Naive thymus-derived CD4-positive, alpha-beta T cell (primary cell): ENCODE measurements at places on chromosomes 6 and 20. TPM values are rescaled to one million over a fixed set of nuclear protein-coding genes. Genes with fewer than 3 reads are reported as not detected.

USP49 gene
- 0.44 TPM for polyA plus RNA-seq

SLC12A5 gene
- polyA plus RNA-seq = not detected

KIF25 gene
- not detected for polyA plus RNA-seq

TIAM2 gene
- polyA plus RNA-seq = 0.66 TPM

SLPI gene
- polyA plus RNA-seq = not detected

RAET1E gene
- polyA plus RNA-seq = not detected

HFE gene
- polyA plus RNA-seq = 0.65 TPM

NOX3 gene
- polyA plus RNA-seq = not detected

CRIP3 gene
- not detected for polyA plus RNA-seq

RIMS4 gene
- not detected for polyA plus RNA-seq

AIF1 gene
- 140 TPM for polyA plus RNA-seq

LTB gene
- polyA plus RNA-seq = 1,970 TPM

MANEA gene
- polyA plus RNA-seq = 4.3 TPM

STX11 gene
- 1.9 TPM for polyA plus RNA-seq

TPBG gene
- polyA plus RNA-seq = not detected

TFAP2B gene
- polyA plus RNA-seq = not detected

MCHR2 gene
- polyA plus RNA-seq = not detected

GSS gene
- polyA plus RNA-seq = 31.6 TPM
